NCI-H1048 (cell line): ENCODE measurements at places on chromosomes 2 and 18.

DNA sequence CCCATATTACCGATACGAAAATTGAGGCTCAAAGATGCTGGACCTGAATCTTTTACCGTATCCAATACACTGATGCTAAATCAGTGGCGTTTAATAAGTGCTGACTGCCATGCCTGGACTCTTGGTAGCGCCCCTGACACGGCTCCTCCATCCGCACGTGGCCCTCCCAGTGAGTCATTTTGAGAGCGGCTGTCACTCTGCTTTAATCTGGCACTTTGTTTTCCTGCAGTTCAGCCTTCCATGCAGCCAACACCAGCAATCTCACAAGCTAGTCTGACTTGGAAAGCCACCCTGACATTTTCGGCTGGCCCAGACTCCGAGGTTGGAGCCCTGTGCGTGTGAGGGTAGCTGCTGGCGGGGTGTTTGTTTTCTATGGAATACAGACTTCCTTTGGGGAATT lies 155.1 kb upstream of the LMAN1 start:
- no peak for DNase-seq

DNA sequence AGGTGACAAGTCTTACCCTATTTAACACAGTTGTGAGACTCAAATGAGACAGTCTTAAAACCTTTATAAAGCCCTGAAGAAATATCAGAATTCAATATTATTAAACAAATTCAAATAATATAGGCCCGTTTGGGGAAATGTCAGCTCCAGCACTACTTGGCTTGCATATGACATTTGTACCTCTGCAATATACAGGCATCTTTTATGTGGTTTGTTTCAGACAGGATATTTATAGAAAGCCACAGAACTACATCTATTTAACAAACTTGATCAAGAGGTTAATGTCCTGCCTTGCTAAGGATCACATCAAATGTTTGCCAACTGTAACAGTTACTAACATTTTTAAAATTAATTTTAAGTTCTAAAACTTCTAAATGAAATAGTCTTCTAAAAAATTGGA lies 3.2 kb upstream of the MREG start:
- DNase-seq = no peak

GRCh38 chr2:236647621-236648020 lies 78.0 kb downstream of the ACKR3 start:
- DNase-seq = no peak

DNA sequence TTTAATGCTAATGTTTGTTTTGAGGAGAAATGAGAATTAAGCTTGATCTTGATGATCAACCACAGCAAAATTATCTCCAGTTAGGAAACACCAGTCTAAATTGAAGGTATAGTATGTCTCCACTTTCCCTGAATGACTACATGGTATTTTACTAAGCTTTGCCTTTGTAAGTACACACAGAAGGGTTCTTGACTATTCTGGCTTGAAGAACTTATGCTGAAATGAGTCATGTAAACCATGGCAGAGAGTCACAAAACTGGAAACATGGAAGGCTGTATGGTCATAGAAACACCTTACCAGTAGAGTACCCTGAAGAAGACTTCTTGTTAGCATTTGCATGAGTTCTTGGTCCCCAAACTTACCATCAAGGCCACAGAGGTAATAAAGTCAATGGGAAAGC lies 250.5 kb downstream of the SLC8A1 start:
- DNase-seq = no peak

DNA sequence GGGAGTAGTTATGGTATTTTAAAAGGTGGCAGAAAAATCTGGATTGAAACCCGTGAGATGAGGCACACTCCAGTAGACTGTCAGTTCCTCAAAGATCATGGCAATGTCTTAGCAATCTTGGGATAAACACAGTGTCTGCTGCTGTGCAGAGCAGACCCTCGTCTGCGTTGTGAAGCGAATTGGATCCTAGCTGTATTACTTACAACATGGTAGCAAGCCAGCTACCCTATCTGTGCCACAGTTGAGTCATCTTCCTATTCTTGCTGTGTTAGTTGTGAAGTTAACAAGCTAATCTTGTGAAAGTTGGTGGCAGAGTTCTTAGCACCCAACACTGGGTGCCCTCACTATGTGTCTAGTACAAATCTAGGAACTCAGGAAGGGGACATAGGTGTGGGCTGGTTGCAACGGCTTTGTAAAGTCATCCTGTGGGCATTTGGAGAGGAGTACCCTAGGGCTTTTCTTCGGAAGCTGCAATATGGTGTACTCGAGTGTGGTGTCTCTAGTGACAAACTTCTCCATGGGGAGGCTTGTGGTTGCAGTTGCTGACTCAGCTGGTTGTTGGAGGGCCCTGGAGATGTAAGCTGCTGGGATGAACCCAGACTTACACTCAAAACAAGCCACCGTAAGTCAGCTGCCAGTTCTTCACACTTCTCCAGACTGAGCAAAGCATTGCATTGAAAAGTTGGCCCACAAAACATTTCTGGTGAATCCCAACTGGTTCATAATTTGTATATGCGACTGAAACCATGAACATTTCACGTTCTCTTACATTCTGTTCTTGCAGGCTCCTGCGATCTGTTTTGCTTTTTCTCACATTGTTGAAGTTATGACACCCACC lies 61.5 kb downstream of the ADCYAP1 start:
- DNase-seq = no peak

GRCh38 chr2:41720331-41721251 lies 327.2 kb upstream of the PKDCC start:
- DNase-seq = no peak

GRCh38 chr2:8198766-8199382 lies 483.0 kb upstream of the ID2 start:
- DNase-seq = no peak
